ENCODE measurements at places on chromosomes 2 and 18.

DNA sequence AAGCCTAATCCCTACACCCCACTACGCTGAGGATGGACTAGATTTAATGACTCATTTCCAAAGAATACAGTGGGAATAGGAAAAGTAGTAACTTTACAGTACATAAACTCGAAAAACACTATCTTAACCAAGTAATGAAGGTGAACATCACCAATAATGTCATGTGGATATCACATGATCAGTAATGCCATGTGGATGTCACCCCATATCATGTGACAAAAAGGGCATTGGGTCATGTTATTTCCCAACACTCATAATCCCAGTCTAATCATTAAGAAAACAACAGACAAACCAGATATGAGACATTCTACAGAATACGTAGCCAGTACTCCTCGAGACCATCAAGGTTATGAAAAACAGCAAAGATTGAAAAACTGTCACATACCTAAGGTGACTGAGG, 667.3 kb upstream of the CRIM1 start:
- no peak for DNase-seq

DNA sequence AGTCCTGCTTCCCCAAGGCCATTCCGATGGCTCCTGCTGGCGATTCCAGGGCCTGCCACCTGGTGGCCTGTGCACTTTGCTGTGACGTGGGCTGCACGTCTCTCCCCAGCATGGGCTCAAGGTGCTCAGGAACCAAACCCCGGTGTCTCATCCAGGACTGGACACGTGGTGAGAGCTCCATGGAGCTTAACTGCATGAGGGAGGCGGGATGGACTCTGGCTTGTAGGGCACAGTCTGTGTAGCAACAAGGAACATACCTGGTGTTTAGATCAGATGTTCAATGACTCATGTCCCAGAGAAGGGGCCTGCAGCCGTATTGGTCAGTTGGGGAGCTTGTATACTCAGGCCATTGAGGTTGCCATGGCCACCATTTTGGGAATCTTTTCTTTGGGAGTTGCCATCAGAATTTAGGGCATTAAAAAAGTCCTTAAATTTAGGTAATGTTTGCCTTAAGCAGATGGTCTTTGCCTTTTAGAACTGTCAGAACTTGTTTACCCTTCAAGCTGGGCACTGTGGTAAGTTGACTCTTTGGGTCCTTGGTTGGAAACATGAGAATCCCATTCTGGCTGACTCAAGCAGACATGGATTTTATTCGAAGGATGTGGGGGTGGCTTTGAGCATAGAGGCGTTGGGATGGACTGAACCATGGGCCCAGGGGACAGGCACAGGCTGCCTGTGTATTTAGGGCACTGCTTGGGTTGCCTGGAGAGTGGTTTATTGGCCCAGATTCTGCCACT, 21.0 kb downstream of the AGAP1 start:
- no peak for DNase-seq

- DNase-seq = no peak
These were observed 62.3 kb upstream of the STON1 start for GRCh38 chr2:48467637-48468036.

GRCh38 chr18:76857476-76857875, 35.1 kb downstream of the ZNF236 start:
- no peak for DNase-seq

GRCh38 chr2:221123396-221123795, 448.7 kb downstream of the EPHA4 start:
- DNase-seq = no peak

DNA sequence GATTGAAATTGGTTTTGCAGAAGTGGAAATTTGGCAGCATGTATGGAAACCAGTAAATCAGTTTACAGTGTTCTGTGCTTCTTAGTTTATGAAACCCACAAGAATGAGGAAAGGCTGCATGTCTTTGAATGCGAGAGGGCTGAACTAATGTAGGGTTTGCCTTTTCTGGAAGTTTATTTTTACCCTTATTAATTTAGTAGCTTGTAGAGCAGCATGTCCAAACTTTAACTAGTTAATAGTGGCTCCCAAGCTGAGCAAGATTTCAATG, 50.4 kb downstream of the LDLRAD4 start:
- DNase-seq = no peak

- DNase-seq = no peak
These were observed 332.0 kb downstream of the PTPRM start for GRCh38 chr18:7899078-7899477.

DNA sequence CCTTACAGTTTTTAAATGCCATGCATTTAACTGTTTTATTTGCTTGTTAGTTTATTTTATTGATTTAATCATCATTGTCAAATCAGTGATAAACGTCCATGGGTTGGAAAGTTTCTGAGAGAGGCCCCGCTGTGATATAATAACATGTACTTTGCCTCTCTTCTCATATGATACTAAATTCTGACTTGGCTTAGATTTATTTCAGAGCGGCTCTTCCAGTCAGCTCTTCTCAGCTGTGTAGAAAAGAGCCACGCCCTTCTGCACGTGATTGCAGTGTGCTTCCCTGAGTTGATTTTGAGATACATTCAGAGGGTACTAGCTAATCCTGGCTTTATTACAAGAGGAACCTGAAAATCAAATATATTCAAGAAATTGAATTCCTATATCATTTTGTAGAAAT, 218.6 kb downstream of the KCNE4 start:
- no peak for DNase-seq

Data from NCI-H1105 treated with DMSO at 0.1 percent for 48 hours (cell line).